Right hindlimb (tissue), 1 donor: ENCODE measurements at places on chromosomes 1 and 21.

DNA sequence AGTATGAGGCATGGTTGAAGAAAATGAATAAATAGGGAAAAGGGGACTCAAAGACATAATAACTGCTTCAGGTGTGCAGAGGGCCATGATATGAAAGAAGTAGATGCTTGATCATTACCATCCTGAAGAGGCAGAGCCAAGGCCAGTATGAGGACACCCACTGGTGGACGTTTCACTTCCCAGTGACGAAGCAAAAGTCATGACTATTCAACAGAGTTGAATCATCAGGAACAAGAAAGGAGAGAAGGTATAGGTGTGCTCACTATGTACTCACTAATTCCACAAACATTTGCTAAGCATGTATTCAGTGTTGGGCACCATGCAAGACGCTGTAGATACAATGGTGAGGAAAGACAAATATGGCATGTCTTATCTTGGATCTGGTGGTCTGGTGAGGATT, 319.2 kb upstream of the RUNX1 start:
- DNase-seq: no peak

GRCh38 chr1:219185486-219186117, 11.9 kb downstream of the LYPLAL1 start:
- DNase-seq: no peak

- DNase-seq: no peak
These were observed 88.8 kb upstream of the PDE4B start for GRCh38 chr1:65703853-65704252.

GRCh38 chr21:34311561-34312330, 52.1 kb upstream of the KCNE2 start:
- no peak for DNase-seq

DNA sequence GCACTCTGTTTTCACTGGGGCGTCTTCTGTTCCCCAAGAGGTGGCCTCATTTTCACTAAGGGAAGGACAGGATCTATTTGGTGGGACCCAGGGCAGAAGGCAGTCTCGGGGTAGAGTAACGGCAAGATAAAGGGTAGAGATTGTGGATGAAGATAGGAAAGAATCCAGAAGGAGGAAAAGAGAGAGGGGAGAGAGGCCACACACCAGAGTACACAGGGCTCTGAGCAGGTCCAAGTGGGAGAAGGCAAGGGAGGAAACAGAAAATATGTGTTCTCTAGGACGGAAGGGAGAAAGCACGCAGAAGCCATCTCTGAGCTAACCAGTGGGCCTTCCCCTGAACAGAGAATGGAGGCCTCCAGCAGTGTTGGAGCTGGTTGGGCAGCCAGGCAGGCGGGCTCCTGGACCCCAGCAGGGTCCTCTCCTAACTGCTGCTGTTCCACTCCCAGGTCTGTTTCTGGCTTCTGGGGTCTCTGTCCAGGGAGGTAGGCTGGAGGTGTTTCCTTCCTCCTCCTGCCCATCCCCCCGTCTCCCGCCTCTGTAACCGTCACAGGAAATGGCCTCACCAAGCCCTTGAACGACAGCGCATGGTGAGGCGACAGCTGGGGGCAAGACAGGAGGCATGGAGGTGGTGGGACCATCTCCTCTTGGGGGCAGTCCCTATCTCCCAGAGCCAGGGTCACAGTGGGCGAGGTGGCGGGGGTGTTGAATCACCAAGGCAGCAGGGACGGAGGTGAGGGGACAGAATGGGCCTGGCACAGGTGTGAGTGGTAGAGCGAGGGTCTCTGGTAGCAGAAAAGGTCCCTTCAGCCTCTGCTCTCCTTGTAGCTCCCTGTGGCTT, 649 bp downstream of the PTPN7 start:
- no peak for DNase-seq

DNA sequence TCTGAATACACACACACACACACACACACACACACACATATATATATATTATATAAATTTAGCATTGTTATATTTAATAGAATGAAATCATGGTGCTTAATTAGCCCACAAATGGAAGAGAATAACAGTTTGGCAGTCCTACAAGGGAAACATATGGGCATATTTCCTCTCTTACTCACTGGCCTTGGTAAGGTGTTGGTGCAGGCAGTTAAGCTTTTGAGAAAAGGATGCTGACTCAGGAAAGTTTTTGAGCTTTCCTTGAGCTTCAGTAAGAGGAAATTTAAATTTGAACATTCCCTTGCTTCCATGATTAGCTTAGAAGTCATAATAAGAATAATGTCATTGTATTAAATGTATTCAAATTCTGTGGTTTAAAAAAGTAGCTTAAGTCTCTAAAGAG, 37.0 kb upstream of the B3GALT5 start:
- no peak for DNase-seq

DNA sequence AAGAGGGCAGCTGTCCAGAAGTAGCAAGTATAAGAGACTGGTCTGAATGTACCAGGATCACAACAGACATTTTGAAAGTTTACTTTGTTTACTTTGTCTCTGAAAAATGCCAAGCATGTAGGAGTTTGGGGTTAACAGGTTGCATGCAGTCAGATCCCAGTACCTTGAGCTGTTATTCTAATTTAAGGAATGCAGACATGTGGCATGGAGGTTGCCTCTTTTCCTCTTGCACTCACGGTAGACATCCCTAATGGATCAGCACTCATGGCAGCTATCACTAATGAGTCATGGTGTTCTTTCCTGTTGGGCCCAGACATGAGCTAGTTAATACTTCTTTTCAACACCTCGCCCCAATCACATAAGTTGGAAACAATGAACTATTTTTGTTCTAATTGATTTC, 67.3 kb downstream of the GADD45A start:
- DNase-seq: no peak

DNA sequence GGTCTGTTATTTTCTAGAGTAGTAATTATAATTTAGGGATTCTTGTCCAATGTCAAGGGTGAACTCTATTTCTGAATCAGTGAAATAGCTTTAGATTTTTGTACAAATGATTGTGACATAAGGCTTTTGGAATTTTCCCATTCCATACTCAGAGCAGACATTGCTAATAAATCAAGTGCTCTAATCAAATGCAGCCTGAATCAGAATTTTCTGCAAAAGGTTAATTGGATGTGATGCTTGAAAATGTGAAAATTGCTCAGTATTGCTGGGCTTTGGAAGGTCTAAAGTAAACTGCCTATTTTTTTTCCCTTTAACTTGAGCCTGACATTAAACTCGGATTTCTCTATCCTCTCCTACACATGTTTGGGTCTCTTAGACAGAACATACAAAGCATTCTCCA, 23.2 kb downstream of the SGIP1 start:
- no peak for DNase-seq

DNA sequence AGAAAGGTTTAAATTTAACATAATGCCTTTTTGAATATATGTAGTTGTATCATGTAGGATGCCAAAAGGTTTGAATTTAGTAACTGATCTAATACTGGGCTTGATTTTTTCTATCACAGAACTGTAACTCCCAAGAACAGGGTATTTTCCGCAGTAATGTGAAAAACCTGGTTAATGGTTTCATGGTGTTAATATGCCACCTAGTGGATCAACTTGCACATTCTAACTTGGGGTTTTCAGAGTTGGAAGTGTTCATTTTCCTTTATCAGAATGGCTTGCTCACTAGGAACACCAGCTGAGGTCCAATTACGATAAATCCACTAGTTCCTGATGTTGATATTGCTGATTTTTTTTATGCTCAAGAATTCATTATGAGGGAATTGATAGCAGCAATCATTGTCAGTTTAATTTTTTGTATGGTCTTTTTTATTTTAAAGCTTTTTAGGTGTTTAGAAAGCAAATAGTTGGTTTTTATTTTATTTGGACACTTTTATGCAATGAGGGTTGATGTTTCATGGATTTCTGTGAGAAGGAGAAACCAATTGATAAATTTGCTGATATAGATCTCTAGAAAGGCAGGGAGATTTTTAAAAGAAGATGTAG, 157.2 kb downstream of the PLA2G4A start:
- no peak for DNase-seq
